ENCODE measurements at places on chromosomes 3 and 15.

- H3K36me3 ChIP-seq: no peaks in the 10 kb centered on the region
- no peak for DNase-seq
- H3K4me3 ChIP-seq: no peak overlapping the region
These were observed 41.4 kb upstream of the ATG7 start for GRCh38 chr3:11230832-11231231.

DNA sequence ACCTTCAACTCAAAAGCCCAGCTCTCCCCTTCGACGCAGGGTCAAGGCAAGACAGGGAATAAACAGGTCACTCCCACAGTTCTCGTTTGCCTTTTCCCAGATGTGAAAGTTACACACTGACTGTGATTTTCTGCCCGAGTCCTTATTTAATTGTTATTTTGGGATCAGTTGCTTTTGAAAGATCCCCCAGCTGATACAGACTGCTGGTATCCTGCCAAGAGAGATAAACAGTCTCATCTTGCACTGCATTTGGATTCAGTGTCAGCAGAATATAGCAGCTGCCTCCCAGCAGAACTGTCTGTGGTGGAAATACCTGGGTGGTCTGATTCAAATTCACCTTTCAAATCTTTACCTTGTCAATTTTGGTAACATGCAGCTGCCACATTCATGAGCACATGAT is 56.0 kb upstream of the FAM3D start:
- H3K4me3 ChIP-seq: no peak overlapping the region
- no peaks in the 10 kb centered on the region for H3K36me3 ChIP-seq
- no peaks in the 10 kb centered on the region for H3K27me3 ChIP-seq
- no peak overlapping the region for H3K27ac ChIP-seq
- no peak for DNase-seq

- H3K27me3 ChIP-seq: no peaks in the 10 kb centered on the region
- no peak overlapping the region for H3K4me3 ChIP-seq
- peaks cover 12% of the 10 kb centered on the region for H3K4me1 ChIP-seq
These were observed 13.0 kb upstream of the UBR1 start for GRCh38 chr15:43118829-43119228.

DNA sequence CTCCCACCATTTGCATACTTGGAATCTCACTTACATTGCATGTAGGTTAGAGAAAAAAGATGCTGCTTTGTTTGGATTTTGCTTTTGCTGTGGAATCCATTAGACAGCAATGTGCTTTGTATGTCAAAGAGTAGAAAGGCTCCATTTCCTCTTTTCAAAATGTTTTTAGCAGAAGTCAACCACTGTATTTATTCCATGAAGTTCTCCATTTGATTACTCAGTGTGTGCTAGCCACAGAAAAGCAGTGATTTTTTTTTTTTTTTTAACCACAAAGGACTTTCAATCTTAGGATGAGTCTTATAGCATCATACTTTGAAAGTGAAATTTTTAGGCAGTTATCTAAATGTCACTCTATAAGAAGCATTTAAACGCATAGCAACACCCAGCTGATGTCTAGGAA is 285.0 kb upstream of the ADAMTS9 start:
- H3K27me3 ChIP-seq: no peaks in the 10 kb centered on the region
- no peaks in the 10 kb centered on the region for H3K36me3 ChIP-seq
- DNase-seq: no peak
- H3K4me1 ChIP-seq: no peaks in the 10 kb centered on the region
- no peak overlapping the region for H3K4me3 ChIP-seq

DNA sequence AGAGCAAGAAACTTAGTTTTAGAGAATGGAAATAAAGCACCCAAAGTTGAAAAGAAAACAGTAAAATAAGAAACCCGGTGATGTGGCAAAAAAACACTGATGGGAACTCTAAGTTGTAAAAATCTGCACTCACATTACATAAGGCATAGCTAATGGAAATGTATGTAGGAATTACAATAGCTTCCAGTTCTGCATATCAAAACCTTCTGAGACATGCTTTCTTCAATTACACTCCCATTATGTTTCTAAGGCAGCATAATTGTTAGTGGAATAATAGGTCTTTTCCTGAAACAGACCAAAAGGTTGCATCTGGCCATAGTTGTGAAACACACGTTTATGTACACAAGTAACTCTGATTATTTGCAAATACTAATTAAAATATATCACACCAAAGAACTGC is 41.4 kb downstream of the SLC30A4 start:
- no peaks in the 10 kb centered on the region for H3K36me3 ChIP-seq
- H3K27me3 ChIP-seq: no peaks in the 10 kb centered on the region
- H3K4me3 ChIP-seq: no peak overlapping the region

DNA sequence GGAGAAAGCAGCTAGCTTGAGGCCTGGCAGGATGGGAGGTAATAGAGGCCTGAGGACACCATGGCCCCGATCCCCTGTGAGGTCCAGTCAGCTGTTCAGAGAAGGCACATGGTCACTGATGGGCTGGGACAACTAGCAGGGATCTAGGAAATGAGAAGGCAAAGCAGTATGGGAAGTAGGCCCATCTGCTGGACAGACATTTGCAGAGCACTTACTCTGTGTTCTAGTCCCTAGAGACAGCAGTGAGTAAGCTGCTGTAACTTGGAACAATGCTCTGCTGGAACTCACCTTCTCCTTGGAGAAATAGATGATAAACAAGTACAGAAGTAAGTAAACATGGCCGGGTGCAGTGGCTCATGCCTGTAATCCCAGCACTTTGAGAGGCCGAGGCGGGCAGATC is 7.1 kb downstream of the ECE2 start:
- no peaks in the 10 kb centered on the region for H3K36me3 ChIP-seq
- no peak overlapping the region for H3K4me3 ChIP-seq
- H3K27ac ChIP-seq: no peak overlapping the region
- H3K4me1 ChIP-seq: no peaks in the 10 kb centered on the region
- H3K27me3 ChIP-seq: no peaks in the 10 kb centered on the region

DNA sequence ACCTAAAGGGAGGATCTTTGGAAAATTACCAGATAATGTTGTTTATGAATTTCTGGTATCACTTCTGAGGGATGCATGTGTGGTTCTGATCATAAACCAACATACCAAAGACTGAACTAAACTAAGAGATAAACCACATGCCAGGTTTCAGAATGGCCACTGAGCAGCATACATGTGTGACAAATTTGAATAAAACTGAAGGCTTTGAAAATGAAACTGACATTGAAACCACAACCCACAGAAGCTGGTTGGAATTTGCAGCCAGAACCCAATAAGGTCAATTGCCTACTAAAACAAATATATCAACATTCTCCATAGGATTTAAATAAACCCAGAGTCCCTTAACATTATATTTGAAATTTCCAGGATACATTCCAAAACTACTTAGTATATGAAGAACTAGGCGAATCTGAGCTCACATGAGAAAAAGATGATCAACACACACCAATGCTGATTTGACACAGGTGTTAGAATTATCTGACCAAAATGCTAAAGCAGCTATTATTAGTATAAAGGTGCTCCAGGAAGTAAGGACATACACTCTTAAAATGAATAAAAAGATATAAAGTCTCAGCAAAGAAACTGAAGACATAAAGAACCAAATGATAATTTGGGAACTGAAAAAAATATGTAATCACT is 125.0 kb downstream of the ZNF280D start:
- H3K27ac ChIP-seq: no peak overlapping the region
- no peak for DNase-seq
- no peaks in the 10 kb centered on the region for H3K27me3 ChIP-seq

- no peak overlapping the region for H3K4me3 ChIP-seq
- H3K4me1 ChIP-seq: peaks cover 10% of the 10 kb centered on the region
- no peak for DNase-seq
- no peaks in the 10 kb centered on the region for H3K27me3 ChIP-seq
These were observed 496.7 kb upstream of the CFAP20DC start for GRCh38 chr3:59546522-59546921.

GRCh38 chr3:127598841-127599570 is 795 bp downstream of the MCM2 start:
- H3K4me3 ChIP-seq: peak overlapping the region; percentile 62
- H3K4me1 ChIP-seq: peaks cover 4% of the 10 kb centered on the region
- no peaks in the 10 kb centered on the region for H3K36me3 ChIP-seq
- H3K27ac ChIP-seq: peak overlapping the region; percentile 44
- DNase-seq: no peak

- no peak for DNase-seq
- H3K27ac ChIP-seq: no peak overlapping the region
- H3K27me3 ChIP-seq: no peaks in the 10 kb centered on the region
- no peak overlapping the region for H3K4me3 ChIP-seq
- H3K36me3 ChIP-seq: no peaks in the 10 kb centered on the region
These were observed 90.8 kb downstream of the MCTP2 start for GRCh38 chr15:94322141-94322540.

- no peak for DNase-seq
- H3K4me3 ChIP-seq: no peak overlapping the region
- no peaks in the 10 kb centered on the region for H3K27me3 ChIP-seq
- H3K4me1 ChIP-seq: no peaks in the 10 kb centered on the region
- no peaks in the 10 kb centered on the region for H3K36me3 ChIP-seq
These were observed 786.7 kb upstream of the EPHA6 start for GRCh38 chr3:96027718-96028117.

GRCh38 chr15:70801109-70801508 is 37.8 kb upstream of the UACA start:
- no peak for DNase-seq
- no peak overlapping the region for H3K27ac ChIP-seq
- H3K4me1 ChIP-seq: no peaks in the 10 kb centered on the region
- H3K4me3 ChIP-seq: no peak overlapping the region
- H3K36me3 ChIP-seq: no peaks in the 10 kb centered on the region

DNA sequence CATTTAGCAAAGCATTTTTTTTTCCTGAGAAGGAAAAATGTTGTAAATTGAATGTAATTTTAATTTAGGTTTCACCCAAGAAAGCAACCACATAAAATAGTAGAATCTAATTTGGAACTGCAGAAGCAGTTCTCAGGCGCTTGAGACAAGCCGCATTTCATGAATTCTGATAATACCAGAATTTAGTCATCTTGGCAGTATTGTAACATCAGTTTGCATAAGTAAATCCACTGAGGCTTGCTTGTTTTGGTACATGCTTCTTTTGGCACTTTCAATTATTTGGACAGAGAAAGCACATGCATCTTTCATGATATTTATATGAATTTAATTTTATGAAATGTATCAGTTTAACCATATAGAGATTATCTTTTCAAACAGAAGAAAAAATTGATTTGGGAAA is 389.7 kb upstream of the ROBO1 start:
- H3K4me3 ChIP-seq: no peak overlapping the region
- no peaks in the 10 kb centered on the region for H3K4me1 ChIP-seq
- no peak for DNase-seq
- no peaks in the 10 kb centered on the region for H3K27me3 ChIP-seq

DNA sequence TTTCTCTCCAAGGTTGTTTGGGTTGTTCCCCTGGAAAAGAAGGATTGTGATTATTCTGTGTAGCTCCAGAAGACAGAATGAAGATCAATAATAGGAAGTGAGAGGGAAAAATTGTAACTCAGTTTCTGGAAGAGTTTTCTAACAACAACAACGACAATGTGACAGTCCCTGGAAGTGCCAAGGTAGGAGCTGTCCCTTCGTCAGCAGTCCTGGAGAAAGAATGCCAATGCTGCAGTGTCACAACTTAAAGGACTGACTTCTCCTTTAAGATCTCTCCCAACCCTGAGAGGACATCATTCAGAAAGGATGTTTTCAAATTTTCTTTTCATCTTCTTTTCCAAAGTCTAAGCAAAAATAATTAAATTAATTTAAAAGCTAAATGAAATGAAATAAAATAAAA is 136.4 kb upstream of the GAP43 start:
- no peak overlapping the region for H3K4me3 ChIP-seq
- no peaks in the 10 kb centered on the region for H3K4me1 ChIP-seq
- no peak overlapping the region for H3K27ac ChIP-seq
- DNase-seq: no peak
- no peaks in the 10 kb centered on the region for H3K36me3 ChIP-seq

DNA sequence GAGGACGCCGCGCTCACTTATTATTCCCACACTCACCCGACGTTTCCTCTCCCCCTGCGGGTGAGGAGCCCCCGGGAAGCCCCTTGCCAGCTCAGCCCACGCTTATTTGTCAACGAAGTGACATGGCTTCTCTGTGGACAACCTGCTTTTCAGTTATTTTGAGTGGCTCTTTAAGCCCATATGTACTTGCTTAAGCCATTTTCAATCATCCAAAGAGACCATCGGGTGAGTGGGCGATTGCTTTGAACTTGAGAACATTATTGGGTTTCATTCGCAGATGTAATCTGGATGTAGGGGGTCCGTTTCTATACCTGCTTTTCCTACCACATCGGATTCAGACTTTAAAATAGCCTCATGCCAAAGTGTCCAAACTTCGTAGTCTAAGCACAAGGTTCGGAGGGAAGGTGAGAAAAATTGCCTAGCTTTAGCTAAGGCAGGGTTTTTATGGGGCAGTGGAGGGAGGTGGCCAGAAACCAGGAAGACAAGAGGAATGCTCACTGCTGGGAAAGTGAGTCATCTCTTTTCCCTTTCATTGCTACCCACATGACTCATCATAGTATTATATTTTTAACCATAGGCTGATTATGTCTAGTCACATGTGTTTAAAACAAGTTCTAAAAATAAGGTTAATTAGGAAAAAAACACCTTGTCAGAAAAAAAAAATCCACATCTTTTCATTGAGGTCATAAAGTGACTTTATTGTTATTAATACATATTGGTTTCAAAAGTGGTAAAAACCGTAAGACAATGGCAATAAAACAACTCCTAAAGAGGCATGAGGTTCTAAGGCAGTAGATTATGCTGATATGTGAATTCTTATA is 773.1 kb upstream of the NR2F2 start:
- H3K4me1 ChIP-seq: no peaks in the 10 kb centered on the region
- H3K36me3 ChIP-seq: no peaks in the 10 kb centered on the region
- DNase-seq: no peak
- no peak overlapping the region for H3K27ac ChIP-seq
- H3K27me3 ChIP-seq: peaks cover 4% of the 10 kb centered on the region
- H3K4me3 ChIP-seq: no peak overlapping the region

DNA sequence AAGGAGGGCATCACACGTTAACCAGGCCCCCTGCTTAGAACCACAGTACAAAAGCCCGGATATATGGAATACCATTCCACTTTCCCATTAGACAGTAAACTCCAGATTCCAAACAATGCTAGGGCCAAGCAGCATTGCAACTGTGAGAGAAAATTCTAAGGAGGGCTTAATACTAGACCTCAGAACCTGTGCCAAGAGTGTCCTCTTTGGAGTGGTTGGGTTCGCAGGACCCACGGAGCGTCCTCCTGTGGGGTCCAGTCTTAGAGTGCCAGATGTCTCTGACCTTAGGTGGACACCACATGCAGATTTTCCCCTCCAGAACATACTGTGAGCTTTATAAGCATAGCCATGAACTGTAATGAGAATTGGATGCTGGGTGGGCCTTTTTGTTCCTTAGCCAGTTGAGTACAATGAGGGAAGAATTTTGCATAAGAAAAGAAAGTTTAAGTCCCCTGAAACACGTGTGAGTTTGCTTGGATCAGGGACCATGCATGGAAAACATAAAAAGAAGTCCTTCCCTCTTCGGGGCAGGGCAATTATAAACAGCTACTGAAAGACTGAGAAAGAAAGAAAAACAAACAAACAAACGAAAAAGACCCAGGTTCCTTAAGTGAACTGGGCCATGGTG is 325.7 kb downstream of the NEK10 start:
- H3K36me3 ChIP-seq: no peaks in the 10 kb centered on the region
- no peak overlapping the region for H3K4me3 ChIP-seq
- H3K27me3 ChIP-seq: no peaks in the 10 kb centered on the region
- DNase-seq: no peak
- H3K4me1 ChIP-seq: no peaks in the 10 kb centered on the region
- H3K27ac ChIP-seq: no peak overlapping the region

All from T-cell (primary cell).